ENCODE measurements at places on chromosomes 13 and 19.

DNA sequence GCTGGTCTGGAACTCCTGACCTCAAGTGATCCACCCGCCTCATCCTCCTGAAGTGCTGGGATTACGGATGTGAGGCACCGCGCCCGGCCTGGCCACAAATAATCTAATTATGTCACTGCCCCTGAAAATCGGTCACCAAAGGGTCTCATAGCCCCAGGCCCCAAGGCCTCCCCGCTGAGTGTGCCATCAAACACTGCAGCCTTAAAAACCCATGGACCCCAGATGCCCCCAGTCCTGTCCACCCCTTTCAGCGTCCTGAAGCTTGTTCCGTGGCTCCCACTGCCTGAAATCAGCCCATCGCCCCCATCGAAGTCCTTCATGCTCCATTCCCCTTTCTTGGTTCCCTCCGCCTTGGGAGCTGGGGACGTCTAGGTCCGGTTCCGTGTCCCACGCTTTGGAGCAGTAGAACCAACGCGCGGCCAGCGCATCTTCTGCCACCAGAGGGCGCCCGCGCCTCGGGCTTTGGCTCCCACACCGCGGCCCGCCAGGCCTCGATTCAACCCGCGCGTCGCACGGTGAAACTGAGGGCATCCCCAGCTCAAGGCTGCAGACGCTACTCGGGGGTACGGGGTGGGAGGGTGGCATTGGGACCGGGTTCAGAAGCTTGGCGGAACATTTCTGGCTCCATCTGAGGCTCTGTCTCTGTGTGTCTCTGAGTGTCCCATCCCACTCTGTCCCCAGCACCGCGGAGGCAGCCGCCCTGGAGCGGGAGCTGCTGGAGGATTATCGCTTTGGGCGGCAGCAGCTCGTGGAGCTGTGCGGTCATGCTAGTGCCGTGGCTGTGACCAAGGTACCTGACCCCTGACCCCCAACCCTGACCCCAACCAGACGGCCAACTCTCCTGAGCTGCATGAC lies 3.5 kb downstream of the YJEFN3 start:
- peak; percentile 37 for DNase-seq

- no peak for DNase-seq
These were observed 1588.0 kb downstream of the SLITRK1 start for GRCh38 chr13:82294226-82294625.

GRCh38 chr19:17719730-17720400 lies 585 bp downstream of the MAP1S start:
- no peak for DNase-seq

DNA sequence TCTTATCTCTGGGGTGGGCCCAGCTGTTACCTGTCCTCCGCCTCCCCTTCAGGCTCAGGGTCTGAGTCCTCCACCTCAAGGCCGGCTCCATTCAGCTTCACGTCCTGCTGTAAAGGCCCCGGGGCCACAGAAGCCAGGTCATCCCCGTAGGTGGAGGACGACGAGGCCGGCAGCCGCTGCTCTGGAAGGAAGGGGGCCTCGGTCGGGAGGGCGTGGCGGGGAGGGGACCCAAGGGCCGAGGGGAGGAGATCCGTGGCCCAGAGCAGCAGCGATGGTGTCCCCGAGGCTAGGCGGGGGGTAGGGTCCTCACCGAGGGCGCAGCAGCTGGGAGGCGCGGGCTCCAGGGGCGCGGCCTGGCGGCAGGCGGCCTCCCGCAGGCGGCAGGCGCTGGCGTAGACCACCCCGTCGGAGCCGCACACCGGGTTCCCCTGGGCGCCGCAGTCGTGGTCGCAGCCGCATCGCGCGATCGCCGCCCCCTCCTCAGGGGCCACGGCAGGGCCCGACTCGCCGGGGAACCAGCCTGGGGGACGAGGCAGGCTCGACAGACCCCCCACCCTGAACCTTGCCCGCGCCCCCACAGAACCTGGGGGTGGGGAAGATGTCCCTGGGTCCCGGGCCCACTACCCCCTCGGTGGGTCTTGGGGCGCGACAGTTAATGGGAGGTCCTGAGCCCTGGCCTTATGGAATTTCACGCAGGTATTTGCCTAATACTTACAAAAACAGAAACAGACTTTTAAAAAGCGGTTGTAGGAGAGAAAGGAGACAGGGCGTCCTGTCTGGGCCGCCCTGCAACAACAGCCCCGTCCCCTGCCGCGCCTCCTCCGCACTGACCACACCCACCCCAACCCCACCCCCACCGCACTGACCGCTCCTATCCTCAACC lies 7.6 kb downstream of the F2RL3 start:
- no peak for DNase-seq

DNA sequence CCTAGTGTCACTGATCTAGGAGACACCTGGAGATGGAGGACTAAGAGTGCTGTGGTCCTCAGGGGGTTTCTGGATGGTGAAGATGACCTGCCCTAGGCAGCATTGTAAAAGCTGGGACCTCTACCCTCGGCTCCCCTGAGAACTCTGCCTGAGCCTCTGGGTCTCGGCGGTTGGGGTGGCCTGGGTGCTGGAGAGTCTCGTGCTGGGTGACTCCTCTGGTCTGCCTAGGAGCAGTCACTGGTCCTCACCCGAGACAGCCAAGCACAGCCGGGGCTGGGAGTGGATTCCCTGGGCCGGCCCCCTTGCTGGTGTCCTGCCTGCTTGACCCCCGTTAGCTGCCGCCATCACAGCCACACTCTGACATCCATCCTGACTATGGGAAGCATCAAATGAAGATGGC lies 6.7 kb downstream of the KCTD15 start:
- DNase-seq, result no peak

DNA sequence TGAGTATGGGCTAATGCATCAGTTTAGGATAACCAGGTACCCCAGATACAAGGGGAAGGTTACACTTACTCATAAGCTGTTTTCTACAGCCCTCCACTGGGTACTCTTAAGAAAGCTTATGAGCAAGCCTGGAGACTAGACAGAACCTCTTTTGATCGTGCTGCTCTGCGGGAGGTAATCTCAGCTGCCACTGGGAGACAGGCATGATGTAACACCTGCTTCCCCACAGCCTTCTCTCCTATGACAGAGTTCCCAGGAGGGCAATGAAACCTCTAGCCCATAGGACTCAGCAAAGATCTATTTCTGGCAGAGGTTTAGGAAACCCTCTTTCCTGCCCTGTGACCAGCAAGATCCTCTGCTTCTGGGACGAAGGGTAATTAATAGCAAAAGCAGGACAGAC lies 65.6 kb downstream of the WASF3 start:
- no peak for DNase-seq

DNA sequence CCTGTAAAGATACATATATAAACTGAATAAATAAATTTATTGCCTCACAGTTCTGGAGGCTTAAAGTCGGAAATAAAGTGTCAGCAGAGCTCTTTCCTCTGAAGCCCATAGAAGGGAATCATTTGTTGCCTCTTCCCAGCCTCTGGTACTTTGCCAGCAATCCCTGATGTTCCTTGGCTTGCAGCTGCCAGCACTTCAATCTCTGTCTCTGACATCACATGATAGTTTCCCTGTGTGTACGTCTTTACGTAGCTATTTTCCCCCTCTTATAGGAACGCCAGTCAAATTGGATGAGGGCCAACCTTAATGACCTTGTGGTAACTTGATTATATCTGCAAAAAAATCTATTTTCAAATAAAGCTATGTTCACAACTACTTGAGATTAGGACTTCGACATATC lies 250.9 kb downstream of the LIG4 start:
- DNase-seq, result no peak

DNA sequence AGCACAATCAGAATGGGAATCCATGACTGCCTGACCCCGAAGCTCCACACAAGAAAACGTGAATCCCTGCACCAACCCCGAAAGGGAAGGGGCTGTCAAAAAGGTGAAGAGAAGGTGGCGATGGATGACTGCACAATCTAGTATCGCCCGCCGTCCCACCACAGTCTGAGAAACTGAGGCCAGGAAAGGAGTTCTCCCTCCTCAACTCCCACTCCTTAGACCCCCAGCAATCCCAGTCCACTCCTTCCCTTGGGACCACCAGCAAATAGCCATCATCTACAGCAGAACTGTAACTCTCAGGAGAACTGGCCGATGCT lies 451 bp downstream of the NOSIP start:
- no peak for DNase-seq
